CD4-positive, alpha-beta T cell treated with Interleukin-17A for 1 hour (primary cell): ENCODE measurements at places on chromosomes 2 and 18.

GRCh38 chr2:100703213-100703612 is 116.7 kb upstream of the NPAS2 start:
- DNase-seq: no peak

DNA sequence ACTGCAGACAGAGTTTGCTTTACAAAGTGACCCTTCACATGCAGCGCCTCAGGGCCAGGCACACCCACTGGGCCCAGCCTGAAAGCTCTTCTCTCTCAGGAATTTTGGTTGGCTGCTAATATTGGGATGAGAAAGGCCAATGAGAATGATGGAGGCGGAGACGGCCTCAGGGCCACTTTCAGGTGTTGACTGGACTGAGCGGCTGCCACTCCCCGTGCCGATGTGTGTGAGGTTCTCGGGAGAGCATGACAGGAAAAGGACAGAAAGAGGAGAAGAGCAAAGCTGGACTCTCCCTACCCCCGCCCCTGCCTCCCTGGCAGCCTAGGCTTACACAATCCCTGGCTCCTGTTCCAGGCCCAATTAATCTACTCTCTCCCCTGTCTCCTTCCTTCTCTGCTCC is 155.7 kb downstream of the CELF4 start:
- no peak for DNase-seq

DNA sequence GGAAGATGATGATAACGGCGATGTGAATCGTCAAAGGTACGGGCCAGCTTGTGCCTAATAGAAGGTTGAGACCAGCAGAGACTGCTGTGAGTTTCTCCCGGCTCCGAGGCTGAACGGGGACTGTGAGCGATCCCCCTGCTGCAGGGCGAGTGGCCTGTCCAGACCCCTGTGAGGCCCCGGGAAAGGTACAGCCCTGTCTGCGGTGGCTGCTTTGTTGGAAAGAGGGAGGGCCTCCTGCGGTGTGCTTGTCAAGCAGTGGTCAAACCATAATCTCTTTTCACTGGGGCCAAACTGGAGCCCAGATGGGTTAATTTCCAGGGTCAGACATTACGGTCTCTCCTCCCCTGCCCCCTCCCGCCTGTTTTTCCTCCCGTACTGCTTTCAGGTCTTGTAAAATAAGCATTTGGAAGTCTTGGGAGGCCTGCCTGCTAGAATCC is 3.0 kb downstream of the FZD7 start:
- no peak for DNase-seq

DNA sequence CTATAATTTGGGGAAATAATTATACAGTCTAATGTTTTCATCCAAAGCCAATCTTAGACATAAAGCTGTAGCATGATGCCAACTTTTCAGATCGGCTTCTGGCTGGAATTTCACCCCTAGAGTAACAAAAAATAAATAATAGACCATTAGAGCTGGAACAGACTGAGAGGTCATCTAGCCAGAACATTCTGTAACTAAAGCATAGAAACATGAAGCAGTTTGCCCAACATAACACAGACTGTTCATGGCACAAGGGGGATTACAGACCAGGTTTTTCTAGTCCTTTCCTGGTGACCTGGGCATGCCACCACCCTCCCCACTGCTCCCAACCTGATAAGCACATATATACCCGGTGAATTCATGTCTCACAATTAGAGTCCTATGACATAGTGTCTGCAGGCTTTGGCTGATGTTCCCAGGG is 116.4 kb upstream of the PPP1CB start:
- DNase-seq: no peak

DNA sequence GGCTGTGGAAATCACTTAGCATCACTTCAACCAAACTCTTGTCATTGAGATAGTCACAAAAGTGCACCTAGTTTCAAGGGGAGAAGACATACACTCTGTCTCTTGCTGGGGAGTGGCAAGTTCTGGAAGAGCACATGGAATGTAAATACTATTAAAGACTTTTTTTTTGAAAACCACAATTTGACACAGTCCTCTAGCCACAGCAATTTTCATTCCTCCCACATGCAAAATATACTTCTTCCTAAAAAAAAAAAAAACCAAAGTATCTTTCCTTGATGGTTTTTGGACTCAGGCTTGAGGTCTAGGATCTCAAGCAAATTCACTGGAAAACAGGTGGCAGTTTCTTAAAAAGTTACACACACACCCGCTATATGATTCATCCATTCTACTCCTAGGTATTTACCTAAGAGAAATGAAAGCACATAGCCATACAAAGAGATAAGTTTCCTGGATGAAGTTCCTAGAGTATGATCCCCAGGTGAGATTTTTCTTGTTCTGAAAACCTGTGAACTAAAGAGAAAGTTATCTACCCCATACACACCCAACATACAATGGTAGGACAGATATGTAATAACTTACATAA is 295.8 kb downstream of the SP3 start:
- DNase-seq: no peak

- DNase-seq: no peak
Observed at GRCh38 chr2:55986700-55987440, 63.3 kb upstream of the EFEMP1 start.

GRCh38 chr2:44772131-44772530 is 169.4 kb upstream of the SIX3 start:
- DNase-seq: no peak

DNA sequence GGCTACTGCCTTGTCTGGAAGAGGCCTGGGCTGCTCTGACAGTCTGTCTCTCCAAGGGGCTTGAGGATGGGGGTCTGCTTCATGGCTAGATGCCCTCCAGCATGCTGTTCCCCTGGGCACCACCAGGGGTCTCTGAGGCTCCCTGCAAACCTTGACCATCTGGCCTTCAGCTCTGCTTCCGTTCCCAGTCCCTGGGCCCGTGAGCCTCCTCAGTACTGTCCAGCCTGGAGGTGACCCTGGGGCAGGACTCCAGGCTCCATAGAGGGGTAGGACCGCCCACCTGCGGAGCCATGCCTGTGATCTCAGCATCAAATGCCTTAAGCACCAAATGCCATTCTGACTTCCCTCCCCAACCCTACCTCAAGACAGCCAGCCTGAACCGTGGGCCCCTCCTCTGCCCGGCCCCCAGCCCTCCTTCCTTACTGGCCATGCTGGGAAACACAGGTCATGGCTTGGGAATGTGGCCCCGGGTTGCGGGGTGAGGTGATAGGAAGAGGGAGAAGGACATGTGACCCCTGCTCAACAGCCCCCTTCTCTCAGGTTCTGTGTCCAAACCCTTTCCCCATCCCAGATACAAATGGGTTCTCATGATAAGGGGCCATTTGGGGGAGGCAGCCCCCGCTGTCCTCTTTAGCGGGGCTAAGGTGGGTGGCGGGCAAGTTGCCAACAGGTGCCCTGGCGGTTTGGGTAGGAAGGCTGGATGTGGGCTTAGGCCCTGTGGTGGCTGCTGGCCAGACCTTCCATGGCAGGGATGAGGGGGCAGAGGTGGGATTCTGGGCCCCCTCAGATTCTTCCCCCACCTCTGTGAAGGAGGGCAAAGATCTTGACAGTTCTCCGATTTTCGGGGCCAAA is 25.0 kb downstream of the SPEG start:
- DNase-seq: peak; percentile 34

- no peak for DNase-seq
Observed at GRCh38 chr2:127658146-127658545, 12.2 kb downstream of the GPR17 start.
